ENCODE measurements at places on chromosomes 4 and X.

GRCh38 chr4:23166919-23167318, 474.2 kb downstream of the GBA3 start:
- no peak for DNase-seq

DNA sequence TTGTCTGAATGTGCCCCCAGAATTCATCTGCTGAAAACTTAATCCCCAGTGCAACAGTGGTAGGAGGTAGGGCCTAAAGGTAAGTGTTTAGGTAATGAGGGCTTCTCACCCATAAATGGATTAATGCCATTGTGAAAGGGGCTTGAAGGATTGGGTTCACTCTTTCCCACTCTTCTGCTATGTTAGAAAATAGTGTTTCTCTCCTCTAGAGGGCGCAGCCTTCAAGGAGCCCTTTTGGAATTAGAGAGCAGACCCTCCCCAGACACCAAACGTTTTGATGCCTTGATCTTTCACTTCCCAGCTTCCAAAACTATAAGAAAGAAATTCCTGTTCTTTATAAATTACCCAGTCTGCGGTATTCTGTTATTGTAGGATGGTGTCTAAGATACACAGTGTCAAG, 706.4 kb downstream of the SMARCA1 start:
- DNase-seq: no peak

- DNase-seq: no peak
Observed at GRCh38 chrX:118654331-118654730, 73.1 kb upstream of the IL13RA1 start.

DNA sequence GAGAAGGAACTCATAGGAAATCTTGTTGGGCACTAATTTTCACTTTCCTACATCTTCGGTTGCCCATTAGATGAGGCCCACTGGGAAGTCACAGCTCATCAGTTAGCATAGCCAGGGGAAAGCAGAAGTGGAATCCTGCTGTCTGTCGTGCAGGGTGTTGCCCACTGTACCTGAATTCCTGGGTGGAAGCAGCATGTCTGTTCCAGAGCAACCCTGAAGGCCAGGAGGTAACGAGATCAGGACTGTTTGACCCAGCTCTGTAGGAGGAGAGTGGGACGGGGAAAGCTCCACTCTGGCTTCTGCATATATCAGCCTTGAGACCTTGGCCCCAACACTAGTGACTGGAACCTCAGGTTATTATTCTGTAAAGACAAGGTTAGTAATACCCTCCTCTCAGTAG, 296.1 kb downstream of the EVC2 start:
- DNase-seq: no peak

DNA sequence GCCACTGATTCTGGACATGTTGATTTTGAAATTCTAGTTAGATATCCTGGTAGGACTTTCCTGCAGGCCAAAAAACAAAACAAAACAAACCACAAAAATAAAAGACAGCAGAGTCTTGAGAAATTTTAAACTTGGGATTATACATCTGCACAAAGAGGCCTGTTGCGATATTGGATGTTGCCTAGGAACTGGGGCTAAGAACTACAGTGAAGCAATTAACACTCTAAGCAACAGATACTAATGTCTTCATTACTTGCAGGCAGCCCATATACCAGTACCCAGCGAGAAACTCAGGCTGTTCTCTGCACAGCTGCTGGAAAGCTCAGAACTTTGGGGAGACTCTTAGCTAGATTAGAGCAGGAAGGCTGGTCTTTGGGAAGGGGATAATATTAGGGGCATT, 69.1 kb upstream of the SCOC start:
- no peak for DNase-seq

GRCh38 chr4:77790146-77790545, 29.0 kb downstream of the CNOT6L start:
- DNase-seq: no peak

Measured in stimulated activated CD8-positive, alpha-beta memory T cell treated with anti-CD3 and anti-CD28 coated beads, Interleukin-15, amount 100 ng/mL, for 24 hours (primary cell).